MCF 10A (cell line): ENCODE measurements at places on chromosomes 4 and X.

DNA sequence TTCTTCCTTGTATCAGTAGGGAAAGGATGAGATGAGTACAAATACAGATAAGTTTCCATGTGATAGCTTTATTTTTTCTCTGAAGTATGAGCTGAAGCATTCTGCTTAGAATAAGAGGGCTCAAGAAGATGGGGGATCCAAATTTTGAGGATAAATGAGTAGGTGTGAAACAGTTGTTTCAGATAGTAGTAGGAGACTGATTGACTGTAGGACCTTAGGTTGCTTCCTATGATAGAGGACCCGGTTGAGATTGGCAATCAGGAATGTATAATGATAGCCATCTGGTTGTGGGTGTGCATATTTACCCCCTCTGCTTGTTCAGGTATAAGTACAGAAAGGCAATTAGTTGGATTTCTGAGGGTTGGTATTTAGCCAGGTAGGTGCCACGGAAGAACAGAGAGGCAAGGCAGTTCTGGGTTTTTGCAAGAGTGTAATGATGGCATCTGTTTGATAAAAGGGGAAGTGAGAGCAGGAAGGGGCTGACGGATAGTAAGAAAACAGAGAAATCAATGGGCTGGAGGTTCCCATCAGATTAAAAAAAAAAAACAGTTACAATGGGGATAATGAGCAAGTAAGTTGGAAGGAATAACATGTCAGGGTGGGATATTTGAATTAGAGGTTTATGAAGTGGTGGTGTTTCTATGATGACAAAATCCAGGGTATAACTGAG is 13.7 kb downstream of the OCRL start:
- no peak for DNase-seq

DNA sequence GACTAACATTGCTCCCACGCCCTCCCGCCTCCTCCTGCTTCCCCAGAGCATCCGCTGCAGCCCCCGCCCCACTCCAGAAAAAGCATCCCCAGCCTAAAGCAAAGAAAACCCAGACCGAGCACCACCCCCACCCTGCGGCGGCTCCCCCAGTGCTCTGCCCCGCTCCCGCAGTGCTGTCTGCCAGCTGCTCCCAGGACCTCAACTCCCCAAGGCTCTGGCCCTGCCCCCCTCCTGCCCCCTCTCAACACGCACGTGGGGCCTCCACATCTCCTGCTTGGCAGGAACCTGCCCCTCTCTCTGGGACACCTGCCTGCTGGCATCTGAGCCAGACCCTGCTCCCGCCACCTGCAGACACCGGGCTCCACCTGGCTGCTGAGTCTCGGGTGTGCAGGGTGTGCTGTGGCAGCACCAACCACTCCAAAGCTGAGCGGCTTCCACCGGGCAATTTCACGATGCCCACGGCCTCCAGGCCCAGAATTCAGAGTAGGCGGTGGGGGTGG is 79.4 kb downstream of the FAM53A start:
- DNase-seq = peak; percentile 7

GRCh38 chr4:83217721-83218522 is 66.7 kb downstream of the COQ2 start:
- no peak for DNase-seq

GRCh38 chr4:152534541-152535359 is 1.1 kb downstream of the FBXW7 start:
- DNase-seq = peak; percentile 25

DNA sequence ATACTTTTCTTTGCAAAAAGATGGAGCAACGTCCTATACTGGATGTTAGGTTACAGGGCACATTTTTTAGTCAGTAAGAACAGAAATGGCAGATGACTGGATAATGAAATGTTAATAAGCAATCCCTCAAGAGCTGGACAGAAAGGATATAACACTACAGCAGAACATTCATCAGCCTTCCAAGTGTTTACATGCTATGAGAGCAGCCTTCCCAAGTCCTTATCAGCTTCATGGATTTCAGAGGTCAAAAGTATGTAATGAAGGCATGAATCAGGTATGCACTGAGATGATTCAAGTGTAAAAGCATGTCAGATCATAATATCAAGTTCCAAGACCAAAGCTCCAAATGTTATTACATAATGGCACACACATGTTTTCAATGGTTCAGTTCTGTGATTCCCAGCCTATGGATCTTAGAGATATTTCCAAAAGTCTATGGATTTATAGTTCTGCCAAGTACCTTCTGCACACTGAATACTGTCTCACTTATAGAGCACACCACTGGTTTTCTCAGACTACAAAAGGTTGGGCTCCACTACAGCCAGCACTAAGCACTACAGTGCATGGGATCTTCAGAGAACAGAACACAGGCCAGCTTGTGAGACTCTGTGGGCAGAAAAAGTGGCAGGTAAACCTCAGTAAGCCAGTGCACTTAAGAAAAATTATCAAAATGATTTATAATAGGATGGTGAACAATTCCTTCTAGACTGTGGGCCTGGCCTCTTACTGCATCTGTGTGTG is 49.2 kb downstream of the GPC4 start:
- no peak for DNase-seq

- DNase-seq = no peak
Observed at GRCh38 chr4:7928711-7929110, 10.9 kb downstream of the AFAP1 start.

DNA sequence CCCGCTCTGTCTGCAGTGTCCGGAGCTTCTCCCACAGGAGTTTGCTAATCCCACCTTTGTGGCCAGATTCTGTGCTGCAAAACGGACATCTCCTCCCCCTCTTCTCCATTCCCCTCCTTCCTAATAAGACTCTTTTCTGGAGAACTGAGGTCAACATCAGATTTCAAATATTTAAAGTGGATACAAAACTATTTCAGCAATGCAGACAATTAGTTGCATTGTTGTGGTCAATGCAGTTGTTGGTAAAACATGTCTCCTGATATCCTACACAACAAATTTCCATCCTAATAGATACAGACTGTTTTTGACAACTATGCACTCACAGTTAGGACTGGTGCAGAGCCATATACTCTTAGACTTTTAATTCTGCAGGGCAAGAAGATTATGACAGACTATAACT is 5.1 kb upstream of the MCUB start:
- no peak for DNase-seq

DNA sequence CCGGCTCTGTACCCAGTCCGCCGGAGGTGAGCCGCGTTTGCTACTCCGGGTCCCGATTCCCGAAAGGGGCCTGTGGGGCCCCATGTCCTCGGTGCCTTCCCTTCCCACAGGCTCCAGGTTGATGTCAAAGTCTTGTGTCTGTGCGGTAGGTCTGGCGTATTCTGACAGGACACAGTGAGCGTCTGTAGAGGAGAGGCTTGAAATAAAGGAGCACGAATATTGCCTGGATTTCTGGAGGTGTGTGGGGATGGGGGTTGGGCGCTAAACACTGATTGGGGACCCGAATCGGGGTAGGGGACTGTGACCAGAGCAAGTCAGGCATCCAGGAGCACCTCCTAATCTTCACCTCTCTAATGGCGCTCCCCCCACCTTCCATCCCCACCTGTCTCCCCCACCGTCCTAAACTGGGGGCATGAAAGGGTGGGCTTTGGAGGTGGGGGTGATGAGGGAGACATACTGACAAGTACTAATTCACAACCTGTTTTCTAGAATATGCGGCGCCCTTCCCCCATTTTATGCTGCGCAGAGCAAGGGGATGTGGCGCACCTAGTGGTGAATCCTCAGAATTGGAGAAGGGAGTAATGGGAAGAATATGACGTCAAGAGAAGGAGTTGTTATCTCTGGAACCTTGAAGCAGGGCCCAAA is 855 bp downstream of the GPRASP2 start:
- DNase-seq = peak; percentile 49

GRCh38 chr4:117203231-117203630 is 117.9 kb upstream of the TRAM1L1 start:
- DNase-seq = no peak

DNA sequence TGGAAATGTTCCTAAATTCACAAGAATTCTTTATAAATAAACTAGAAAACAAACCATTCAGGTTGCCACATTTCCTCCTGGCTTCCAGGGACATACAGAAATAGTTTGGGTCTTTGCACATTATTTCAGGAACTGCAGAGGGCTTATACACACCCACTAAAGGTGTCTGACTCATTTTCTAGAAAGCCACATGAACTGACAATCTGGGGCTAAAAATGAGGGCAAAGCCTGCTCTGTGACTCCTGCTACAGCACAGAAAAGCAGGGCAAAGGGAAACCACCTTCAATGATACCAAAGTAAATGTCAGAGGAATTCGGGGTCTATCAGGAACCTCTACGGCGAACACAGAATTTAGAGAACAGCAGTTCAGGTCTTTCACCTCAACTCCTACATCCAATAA is 112.2 kb upstream of the MAP3K15 start:
- DNase-seq = peak; percentile 32

GRCh38 chr4:172410363-172410762 is 597.2 kb downstream of the GALNTL6 start:
- DNase-seq = no peak

DNA sequence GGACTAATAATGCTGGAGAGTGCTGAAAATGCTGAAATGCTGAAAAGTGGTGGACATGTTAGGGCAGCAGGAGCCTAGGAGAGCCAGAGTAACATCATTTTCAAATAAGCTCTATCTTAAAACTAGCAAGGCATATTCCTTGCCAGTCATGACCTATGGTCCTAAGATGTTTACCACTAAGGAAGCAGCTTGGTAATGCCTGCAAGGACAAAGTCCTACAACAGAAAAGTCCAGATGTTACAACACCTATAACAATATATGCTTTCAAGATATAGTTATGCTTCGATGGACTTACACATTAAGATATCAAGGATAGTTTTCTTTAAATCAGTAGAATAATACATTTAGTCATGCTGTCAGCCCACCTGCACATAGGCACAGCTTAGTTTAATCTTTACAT is 4.5 kb upstream of the ADH4 start:
- no peak for DNase-seq

DNA sequence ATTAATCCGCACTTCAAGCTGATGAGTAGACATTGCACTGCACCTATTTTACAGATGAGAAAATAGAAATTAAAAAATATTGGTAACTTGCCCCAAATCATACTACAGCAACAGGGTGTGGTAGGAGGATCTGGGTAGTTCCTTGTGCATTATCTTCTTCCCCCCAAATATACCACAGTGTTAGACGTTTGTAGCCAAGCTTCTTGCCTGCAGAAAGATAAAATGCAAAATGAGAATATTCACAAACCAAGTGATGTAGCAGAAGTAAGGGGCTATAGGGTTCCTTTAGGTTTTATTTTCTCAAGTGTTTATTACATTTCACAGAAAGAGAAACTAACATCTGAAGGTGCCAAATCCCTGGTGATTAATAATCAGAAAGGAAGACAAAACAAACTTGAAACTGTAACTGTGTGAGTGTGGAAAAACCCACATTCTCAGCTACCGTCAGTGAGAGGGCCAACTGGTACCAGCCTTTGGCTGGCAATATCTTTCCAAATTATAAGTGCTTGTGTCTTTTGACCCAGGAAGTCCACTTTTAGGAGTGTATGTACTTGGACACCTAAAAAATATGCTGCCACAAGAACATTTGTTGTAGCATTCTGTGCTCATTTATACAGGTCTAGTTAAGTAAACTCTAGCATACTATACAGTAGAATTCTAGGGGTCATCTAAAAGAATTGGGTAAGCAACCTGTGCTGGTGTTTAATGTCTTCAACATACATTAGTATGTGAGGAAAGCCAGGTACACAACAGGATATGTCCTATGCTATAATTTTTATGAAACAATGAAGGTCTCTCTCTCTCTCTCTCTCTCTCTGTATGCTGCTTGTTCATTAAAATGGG is 6.7 kb upstream of the CD38 start:
- no peak for DNase-seq

DNA sequence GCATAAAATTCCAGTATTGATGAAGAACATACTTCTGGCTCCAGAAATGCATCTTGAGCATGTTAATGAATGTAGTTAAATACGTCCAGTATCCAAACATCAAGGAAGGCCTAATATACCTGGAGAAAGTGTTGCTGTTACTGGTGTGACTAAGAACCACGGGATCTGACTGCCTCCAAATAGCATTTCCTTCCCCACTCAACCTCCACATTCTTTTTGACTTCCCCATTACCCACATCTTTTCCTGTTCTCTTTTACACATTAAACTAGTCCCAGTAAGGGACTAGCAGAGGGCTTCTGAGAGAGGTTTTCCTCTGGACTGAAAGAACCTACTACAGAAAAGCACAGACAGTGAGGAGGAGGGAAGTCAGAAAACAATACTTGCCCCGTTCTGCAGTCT is 482.8 kb upstream of the HTR2C start:
- DNase-seq = no peak

DNA sequence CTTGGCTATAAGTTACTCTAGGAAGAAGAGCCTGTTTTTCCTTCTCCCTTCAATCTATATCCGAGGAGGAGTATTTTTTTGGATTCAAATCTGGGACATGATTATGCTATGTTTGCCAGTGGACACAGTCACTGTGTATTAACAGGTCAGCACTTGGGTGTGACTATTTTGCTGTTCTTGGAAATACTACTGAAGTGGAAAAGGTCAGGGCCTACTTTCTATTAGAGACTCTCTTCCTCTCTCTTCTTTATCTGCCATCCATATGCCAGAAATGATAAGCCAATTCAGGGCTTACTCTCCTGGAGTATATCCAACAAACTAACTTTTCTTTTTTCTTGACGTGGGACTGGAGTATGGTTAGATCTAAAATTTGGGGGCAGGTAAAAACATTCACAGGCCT is 40.5 kb downstream of the MID1IP1 start:
- no peak for DNase-seq

DNA sequence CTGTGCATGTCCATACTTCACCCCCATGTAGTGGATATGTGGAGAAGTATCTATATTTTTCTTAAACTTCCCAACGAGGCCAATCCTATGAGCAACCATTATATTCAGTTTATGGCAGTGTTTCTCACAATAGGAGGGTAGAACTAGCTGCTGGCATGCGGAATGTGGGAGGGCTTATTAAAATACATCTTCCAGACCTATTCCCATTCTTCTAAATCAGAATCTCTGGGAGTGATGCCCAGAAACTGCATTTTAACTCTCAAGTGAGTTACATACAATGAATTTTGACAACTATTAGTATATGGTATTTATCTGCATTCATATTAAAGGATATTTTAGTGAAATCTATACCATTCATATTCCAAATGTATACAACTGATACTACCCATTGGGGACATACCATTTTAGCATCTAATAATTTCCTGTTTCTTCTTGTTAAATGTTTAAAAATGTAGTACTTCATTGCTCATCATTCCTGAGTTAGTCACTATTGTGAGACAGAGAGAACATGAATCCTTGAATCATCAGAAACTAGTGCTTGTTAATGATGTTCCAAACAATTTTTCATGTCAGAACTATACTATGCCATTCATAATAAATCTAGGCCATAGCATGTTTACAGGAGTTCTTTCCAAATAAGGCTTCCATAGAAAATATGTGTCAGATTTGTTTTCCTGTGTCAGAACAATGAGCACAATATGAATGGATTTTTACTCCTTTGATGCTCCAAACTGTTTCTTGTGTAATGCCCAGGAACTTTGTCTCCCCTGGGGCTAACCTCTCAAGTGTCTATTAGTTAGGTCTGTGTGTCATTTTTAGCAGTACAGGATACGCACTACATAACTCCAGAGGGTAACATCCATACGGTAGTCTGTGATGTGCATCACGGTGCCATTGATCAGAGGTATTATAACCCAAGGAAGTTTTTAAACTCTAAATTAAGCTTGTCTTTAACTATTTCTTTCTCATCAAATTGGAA is 198.8 kb upstream of the BMP3 start:
- peak; percentile 8 for DNase-seq

- no peak for DNase-seq
Observed at GRCh38 chr4:158112611-158113010, 60.2 kb downstream of the GASK1B start.
